ENCODE measurements at places on chromosomes 1 and 21.

DNA sequence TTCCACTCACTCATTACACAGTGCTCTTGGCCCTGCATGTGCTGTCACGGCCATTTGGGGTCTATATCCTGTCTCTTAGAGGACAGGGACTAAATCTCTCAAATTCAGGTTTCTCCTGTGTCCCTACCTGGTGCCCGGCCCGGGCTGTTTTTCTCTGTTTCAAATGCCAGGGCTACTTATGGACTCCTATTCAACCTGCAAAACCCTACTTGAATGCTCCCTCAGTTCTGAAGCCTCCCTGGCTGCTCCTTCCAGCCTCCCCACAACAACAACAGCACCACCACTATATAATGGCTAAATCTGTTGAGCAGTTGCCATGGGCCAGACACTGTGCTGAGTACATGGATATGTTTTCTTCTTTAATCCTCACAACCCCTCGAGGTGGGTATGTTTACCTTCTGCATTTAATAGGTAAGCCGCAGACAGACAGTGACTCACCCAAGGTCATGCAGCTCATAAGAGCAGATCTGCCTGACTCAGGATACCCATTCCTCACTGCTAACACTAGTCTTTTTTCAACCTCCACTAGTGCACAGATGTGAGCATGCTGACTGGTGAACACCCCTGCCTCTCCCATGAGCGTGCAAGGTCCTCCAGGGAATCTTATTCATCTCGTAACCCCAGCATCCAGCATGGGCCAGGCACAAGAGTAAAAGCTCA, 29.9 kb downstream of the DHRS3 start:
- DNase-seq, result no peak

- no peak for DNase-seq
Measured at GRCh38 chr1:45510036-45510971, 10.2 kb downstream of the MMACHC start.

DNA sequence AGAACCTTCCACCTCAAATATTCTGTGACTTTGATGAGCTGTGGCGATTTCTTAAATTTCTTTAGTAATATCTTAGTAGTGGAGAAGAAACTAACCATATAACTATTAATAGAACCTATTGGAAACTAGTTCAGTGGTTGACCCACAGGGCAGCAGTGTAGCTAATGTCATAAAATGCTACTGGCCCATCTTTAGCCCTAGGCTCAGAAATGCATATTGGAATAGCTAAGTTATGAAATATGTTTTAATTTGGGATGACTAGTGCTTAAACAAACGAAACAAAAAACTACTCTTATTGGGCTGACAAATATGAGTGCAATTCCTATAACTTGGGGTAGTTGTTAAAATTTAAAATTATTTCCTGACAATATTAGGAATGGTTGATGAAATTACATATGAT, 20.2 kb downstream of the MACO1 start:
- no peak for DNase-seq

- no peak for DNase-seq
Measured at GRCh38 chr1:27397749-27398148, 5.3 kb downstream of the GPR3 start.

GRCh38 chr1:221093903-221094791, 214.9 kb downstream of the HLX start:
- DNase-seq, result no peak

DNA sequence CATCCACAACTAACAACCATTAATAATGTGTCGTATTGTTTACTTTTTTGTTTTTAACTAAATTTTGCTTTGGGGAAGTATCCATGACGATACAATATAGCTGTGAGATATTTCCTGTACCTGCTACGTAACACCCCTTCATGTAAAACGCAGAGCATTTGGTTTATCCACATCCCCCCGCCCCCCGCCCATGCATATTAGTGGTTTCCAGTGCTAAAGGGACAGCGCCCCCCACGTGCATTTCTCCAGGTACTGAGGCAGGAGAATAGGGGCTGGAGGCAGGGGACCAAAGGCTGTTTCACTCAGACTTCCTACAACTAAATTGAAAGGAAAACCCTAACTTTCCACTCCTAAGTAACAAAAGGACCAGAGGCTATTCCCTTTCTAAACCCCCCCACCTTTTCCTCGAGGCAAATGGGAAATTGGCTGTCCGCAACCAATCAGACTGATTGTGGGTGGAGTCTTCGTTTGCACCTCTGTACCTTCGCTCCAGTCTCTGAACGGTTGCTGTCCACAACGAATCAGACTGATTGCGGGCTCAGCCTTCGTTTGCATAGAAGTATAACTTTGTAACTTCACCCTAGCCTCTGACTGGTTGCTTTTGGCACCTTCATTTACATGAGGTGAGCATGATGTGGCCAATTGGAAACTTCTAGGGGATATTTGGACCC, 12.2 kb upstream of the RIPK4 start:
- DNase-seq, result no peak

GRCh38 chr21:46532080-46532479, 72.8 kb downstream of the S100B start:
- DNase-seq, result no peak

GRCh38 chr1:119737040-119737682, 25.4 kb downstream of the PHGDH start:
- no peak for DNase-seq

DNA sequence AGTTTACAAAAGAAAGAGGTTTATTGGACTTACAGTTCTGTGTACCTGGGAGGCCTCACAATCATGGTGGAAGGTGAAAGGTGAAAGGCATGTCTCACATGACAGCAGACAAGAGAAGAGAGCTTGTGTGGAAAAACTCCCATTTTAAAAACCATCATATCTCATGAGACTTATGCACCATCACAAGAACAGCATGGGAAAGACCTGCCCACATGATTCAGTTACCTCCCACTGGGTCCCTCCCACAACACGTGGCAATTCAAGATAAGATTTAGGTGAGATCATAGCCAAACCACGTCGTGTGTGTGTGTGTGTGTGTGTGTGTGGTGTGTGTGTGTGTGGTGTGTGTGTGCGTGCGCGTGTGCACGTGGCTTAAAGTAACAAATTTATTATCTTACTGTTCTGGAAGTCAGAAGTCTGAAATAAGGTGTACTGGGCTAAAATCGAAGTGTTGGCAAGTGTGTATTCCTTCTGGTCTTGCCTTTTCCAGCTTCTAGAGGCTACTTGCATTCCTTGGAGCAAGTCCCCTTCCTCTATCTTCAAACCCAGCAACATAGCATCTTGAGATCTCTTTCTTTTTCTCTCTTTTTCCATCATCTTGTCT, 48.1 kb upstream of the MPC2 start:
- DNase-seq, result no peak

DNA sequence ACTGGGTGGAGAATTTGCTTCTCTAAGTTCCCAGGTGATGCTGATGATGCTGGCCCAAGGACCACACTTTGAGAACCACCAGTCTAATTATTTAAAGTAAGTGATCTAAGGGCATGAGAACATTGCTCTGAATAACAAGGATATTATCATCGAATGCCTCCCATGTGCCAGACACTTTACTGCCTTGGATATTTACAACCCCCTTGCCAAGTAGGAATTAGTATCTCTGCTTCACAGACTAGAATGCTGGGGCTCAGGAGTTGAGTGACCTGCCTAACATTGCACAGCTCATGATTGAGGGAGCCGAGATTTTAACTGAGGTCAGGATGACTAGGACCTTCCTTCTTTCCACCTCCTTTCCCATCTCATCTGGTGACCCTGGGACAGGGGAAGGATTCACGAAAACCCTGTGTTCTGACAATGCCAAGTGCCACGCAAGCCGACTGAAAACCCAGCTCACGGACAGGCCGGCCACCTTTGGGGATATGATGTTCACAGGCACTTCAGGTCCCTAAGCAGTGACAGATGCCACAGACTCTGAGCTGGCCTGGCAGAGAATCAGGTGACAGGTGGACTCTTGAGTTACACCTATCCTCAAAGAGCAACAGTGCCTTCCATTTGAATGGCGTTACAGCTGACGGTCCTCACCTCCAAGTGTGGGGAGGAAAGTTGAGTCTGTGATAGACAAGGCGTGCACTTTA, 230.7 kb downstream of the TOMM20 start:
- no peak for DNase-seq

GRCh38 chr1:199007423-199007822, 368.6 kb downstream of the PTPRC start:
- no peak for DNase-seq

DNA sequence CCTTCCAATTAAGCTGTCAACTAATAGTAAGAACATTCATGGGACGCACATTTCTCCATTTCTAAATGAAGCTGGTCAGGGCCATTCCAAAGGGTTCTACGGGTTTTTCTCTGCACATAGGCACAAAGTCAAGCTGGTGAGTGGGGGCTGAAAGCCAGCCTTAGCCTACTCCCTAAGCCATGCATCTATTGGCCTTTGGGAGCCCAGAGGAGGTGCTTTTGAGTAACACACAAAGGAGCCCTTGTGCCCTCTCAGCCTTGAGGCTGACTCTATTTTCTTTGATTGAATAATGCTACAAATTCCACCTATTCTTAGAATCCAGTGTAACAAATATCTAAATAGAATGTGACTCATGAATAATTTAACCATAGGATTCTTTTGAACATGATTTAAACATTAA, 73.6 kb downstream of the RGS13 start:
- DNase-seq, result no peak

DNA sequence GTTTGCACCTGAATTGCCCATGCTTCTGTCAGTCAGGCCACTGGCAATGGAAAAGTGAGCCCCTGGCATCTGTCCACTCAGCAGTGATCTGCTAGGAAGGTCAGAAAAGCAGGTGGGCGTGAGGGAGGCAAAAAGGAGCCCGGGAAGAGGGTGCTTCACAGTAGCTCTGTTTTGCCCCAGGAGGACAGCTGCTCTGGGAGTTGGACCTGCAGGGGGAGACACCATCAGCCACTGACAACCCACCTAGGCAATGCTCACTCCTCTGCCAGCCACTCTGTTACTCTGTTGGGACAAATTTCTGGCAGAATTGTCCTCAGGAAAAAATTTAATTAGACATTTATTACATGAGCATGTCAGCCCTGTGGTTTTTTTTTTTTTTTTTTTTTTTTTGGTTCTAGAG, 146.4 kb downstream of the LRIG2 start:
- DNase-seq, result no peak

GRCh38 chr1:204105131-204105515, 32.2 kb downstream of the SOX13 start:
- DNase-seq, result no peak

DNA sequence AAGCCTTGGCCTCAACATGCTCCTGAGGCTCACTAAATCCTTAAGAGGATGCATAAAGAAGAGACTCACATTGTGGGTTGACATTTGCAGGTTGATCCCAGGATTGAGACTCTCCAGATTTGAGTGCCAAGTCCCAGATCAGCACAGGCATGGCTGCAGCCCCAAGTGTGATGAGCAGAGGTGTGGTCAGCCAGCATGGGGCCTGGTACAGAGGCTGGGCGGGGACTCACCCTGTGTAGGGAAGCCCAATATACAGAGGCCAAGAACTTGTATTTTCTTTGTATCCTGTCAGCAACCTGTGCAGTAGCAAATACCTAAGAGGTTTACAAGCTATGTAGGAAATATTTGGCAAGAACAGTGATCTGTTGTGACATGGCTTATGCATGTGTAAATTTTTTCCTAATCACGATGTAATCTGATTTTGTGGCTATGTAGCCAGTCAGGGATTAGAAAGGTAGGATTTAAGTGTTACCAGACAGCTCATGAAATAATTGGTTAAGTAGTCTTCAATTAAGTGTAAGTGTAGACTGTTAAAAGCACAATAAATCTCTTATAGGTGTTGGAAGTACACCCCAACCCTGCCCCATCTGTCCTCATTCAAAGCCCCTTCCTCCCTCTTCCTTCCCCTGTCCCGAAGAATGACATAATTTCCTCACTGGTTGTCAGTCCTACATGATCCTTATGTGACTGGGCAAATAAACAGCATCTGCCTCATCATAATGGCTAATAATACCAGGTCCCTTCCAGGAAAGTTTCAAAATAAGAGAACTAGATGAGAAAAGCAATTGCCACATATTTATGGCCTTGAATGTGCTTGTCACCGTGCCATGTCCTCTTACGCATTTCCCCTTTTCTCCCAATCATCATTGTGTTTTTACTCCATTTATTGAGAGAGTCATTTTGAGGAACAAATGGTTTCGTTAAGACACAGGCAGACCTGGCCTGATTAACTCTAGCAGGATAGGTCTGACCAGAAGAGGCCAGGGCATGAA, 120.9 kb downstream of the HLX start:
- no peak for DNase-seq

GRCh38 chr1:217072926-217073325, 349.7 kb upstream of the ESRRG start:
- DNase-seq, result no peak

DNA sequence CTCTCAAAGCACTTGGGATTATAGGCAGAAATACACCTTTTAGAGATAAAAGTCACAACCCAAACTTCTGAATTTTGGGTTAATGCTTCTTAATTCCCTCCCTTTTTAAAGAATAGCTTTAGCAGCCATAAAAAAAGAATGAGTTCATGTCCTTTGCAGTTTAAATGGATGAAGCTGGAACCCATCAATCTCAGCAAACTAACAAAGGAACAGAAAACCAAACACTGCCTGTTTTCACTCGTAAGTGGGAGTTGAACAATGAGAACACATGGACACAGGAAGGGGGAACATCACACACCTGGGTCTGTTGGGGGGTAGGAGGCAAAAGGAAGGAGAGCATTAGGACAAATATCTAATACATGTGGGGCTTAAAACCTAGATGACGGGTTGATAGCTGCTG, 55.8 kb downstream of the SLC27A3 start:
- DNase-seq, result no peak

Measured in activated naive CD4-positive, alpha-beta T cell treated with anti-CD3 and anti-CD28 coated beads, Interleukin-2, amount 50 U/mL, for 16 hours (primary cell).